ENCODE measurements at places on chromosomes 2 and 18. TPM values are rescaled to one million over a fixed set of nuclear protein-coding genes. Genes with fewer than 3 reads are reported as not detected.

CHRNG gene
- not detected for total RNA-seq

ST8SIA3 gene
- 0.12 TPM for total RNA-seq

KCNE4 gene
- 0.17 TPM for total RNA-seq

ITGAV gene
- 48.4 TPM for total RNA-seq

SERPINB11 gene
- not detected for total RNA-seq

FAM136A gene
- 19.7 TPM for total RNA-seq

VIT gene
- total RNA-seq: not detected

CYRIA gene
- total RNA-seq: 1.6 TPM

NTSR2 gene
- not detected for total RNA-seq

RAB3GAP1 gene
- total RNA-seq: 16.3 TPM

SDC1 gene
- total RNA-seq: 260 TPM

REG1B gene
- total RNA-seq: not detected

PCBP1 gene
- total RNA-seq: 195 TPM

SLC4A5 gene
- total RNA-seq: 0.74 TPM

DNAH7 gene
- 0.34 TPM for total RNA-seq

GKN1 gene
- not detected for total RNA-seq

PRADC1 gene
- 23.1 TPM for total RNA-seq

EMILIN1 gene
- 21.3 TPM for total RNA-seq

EEF1B2 gene
- total RNA-seq: 184 TPM

VWC2L gene
- not detected for total RNA-seq

CFC1B gene
- not detected for total RNA-seq

CABYR gene
- 4.8 TPM for total RNA-seq

CTAGE1 gene
- total RNA-seq: not detected

MOGAT1 gene
- 6.2 TPM for total RNA-seq
